ENCODE measurements at places on chromosomes 6 and 20. TPM values are rescaled to one million over a fixed set of nuclear protein-coding genes. Genes with fewer than 3 reads are reported as not detected.

The TMEM170B gene
- 0.66 TPM for total RNA-seq

The MEP1A gene
- total RNA-seq: not detected

DNA sequence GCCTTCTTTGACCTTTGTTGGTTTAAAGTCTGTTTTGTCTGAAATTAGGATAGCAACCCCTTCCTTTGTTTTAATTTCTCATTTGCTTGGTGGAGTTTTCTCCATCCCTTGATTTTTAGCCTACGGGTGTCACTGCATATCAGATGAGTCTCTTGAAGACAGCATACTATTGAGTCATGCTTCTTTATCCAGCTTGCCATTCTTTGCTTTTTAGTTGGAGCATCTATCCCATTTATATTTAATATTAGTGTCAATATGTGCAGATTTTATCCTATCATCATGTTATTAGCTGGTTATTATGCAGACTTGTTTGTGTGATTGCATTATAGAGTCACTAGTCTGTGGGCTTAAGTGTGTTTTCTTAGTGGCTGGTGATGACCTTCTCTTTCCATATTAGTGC, 622.2 kb downstream of the MMUT start:
- no peak for DNase-seq

The SLC17A3 gene
- total RNA-seq: not detected

DNA sequence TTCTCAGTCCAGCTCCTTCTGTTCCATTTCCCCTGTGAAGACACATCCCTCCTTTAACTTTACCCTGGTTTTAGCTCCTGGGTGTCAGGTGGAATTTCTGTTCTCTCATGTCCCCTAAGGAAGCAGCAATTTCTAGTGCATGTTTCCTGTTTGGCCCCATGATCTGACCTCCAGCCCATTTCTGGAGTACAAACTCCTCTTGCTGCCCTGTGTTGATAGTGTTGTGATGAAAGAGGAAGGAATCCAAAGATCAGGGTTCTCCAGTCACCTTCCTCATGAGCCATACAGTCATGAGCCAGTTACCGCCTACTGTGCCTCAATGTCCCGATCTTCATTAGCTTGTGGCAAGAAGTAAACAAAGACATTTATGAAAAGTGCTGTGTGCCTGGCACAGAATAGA, 97.4 kb downstream of the PHACTR1 start:
- no peak for DNase-seq

GRCh38 chr20:62972845-62973745, 20.6 kb downstream of the SLC17A9 start:
- DNase-seq: no peak

The TULP1 gene
- total RNA-seq: not detected

The TBC1D22B gene
- 9.6 TPM for total RNA-seq

GRCh38 chr6:43361269-43361668, 8.2 kb downstream of the ZNF318 start:
- DNase-seq: no peak

DNA sequence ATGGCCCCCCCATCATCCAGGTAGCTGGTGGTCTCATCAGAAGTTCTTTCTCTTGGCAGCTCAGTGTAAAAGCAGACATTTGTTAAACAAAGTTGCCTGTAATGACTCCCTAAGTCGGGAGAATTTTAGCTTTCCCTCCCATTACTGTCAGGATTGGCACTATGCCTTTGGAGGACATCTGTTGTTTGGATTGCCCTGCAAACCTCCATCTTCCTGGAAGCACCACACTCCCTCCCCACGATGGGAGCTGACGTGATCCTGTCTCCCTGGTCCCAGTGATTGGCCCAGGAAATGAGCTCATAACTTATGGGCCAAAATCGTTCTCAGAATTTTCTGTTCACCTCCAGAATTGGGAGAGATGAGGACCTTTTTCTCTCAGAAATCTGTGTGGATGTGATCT, 42.6 kb upstream of the CNR1 start:
- DNase-seq: no peak

The DZANK1 gene
- 2.6 TPM for total RNA-seq

DNA sequence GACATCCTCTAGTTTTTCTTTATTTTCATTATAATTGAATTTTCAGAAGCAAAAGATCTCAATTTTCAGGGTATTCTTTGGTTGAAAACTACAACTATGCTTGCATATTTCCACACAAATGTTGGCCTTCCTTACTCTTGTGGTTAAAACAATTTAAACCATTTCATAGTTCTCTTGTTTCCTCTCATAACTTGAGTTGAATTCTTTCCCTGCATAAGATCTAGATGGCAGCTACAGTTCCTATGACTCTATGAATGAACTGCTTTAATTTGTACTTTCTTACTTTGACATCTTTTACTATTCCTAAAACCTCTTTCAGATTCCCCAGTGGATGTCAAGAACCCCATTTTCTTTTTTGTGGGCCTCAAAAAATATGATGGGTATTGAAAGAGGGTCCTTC, 564.5 kb downstream of the NKAIN2 start:
- no peak for DNase-seq

The GJA10 gene
- not detected for total RNA-seq

The PGC gene
- total RNA-seq: not detected

- no peak for DNase-seq
These were observed 131.1 kb downstream of the KIF13A start for GRCh38 chr6:17856306-17856705.

DNA sequence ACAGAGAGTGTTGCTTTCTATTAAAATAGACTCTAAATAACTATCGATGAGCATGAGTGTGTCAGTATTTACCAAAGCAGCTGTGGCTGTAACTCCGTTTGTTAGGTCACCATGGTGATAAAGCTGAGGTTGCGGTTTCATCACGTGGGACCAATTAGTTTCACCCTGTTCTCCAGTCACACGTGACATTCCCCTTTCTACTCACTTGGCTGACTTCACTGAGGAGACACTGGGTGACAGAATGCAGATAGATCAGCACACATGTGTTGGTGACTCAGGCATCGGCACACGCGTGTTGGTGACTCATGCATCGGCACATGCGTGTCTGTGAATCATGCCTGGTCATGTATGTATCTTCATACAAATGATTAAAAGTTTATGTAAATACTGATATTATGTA, 285.4 kb downstream of the THBS2 start:
- peak; percentile 18 for DNase-seq

The CST3 gene
- 331 TPM for total RNA-seq

DNA sequence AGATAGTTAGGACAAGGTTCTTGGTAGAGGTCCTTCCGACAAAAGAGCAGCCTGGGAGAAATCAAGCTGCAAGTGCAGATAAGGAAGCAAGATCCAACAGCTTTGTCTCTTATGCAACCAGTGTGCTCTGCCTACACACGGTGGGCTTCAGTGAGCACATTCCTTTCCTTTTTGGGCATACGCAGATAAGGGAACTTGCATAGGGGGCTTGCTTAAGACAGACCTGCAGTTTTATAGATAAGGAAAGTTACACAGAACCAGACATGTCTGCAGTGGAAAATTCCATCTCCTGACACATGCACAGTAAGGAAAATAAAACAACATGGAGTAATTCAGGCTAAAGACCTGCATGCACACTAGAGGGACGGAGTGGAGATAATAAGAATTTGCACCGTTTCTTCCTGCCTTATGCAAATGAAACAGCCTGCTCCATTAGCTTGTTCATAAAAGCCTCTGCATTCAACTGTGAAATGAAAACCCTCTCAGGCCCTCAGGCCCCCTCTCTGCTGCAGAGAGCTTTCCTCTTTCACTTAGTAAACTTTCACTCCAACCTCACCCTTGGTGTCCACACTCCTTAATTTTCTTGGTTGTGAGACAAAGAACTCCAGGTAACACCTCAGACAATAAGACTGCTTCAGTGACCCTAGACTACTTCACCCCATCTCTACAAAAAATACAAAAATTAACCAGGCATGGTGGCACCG, 97.5 kb upstream of the MYLIP start:
- no peak for DNase-seq

DNA sequence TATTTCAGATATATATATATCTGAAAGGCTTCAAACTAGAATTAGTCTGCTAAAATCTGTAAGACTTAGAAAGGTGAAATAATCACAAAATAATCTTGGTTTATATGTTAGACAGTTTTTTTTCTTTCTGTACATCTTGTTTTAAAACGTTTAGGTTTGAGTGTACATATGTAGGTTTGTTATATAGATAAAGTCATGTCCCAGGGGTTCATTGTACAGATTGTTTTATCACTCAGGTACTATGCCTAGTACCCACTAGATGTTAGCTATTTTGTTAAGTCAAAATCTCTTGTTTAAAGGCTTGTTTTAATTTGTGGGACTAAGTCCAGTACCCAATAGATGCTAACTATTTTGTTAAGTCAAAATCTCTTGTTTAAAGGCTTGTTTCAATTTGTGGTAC, 1339.0 kb upstream of the CITED2 start:
- DNase-seq: no peak
